IPS DF 6.9 (cell line): ENCODE measurements at places on chromosomes 7 and 10.

- no peaks in the 10 kb centered on the region for H3K36me3 ChIP-seq
- no peak overlapping the region for H3K27ac ChIP-seq
- no peaks in the 10 kb centered on the region for H3K27me3 ChIP-seq
- H3K4me1 ChIP-seq: 0 out of 2 replicates have a peak, but pooled peaks cover 2% of the 10 kb centered on the region
Measured at GRCh38 chr7:138665249-138665648, 35.9 kb downstream of the SVOPL start.

DNA sequence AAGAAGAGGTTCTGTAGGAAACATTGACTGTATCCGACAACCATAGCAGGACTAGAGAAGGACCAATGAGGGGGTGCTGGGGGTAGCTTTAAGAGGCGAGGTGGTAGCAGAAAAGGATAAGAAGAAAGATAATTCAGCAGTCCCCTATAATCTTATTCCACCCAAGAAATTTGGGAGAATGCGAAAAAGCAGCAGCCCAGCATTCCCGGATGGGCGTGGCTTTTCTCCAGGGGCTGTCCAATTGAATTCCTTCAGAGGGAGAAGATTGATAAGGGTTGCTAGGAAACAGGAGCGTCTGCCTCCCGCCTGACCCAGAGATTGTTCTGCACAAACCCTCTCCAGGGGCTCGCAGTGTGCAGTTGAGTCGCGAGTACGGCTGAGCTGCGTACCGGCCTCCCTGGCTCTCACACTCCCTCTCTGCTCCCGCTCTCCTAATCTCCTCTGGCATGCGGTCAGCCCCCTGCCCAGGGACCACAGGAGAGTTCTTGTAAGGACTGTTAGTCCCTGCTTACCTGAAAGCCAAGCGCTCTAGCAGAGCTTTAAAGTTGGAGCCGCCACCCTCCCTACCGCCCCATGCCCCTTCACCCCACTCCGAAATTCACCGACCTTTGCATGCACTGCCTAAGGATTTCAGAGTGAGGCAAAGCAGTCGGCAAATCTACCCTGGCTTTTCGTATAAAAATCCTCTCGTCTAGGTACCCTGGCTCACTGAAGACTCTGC is at the start of gene GRM3:
TSS of gene GRM3 (plus strand) at position 349 of the 721 bp plus-strand sequence. CDS start 121,237 bp downstream, outside the sequence.
- H3K36me3 ChIP-seq: no peaks in the 10 kb centered on the region
- no peak within 1 kb of the TSS for H3K27ac ChIP-seq
- peaks cover 4% of the 10 kb centered on the region; the same call in 1 of the 2 replicates for H3K27me3 ChIP-seq
- peak within 1 kb of the TSS; percentile 46; the same call in 1 of the 2 replicates for H3K4me3 ChIP-seq
- no peaks in the 10 kb centered on the region for H3K4me1 ChIP-seq

- no peaks in the 10 kb centered on the region for H3K36me3 ChIP-seq
- DNase-seq: no peak
- H3K4me3 ChIP-seq: no peak overlapping the region
- no peak overlapping the region for H3K27ac ChIP-seq
- H3K4me1 ChIP-seq: peaks cover 3% of the 10 kb centered on the region; the same call in 1 of the 2 replicates
- H3K27me3 ChIP-seq: peaks cover 14% of the 10 kb centered on the region; the same call in 1 of the 2 replicates
Measured at GRCh38 chr10:49241385-49241784, 53.2 kb upstream of the TMEM273 start.

DNA sequence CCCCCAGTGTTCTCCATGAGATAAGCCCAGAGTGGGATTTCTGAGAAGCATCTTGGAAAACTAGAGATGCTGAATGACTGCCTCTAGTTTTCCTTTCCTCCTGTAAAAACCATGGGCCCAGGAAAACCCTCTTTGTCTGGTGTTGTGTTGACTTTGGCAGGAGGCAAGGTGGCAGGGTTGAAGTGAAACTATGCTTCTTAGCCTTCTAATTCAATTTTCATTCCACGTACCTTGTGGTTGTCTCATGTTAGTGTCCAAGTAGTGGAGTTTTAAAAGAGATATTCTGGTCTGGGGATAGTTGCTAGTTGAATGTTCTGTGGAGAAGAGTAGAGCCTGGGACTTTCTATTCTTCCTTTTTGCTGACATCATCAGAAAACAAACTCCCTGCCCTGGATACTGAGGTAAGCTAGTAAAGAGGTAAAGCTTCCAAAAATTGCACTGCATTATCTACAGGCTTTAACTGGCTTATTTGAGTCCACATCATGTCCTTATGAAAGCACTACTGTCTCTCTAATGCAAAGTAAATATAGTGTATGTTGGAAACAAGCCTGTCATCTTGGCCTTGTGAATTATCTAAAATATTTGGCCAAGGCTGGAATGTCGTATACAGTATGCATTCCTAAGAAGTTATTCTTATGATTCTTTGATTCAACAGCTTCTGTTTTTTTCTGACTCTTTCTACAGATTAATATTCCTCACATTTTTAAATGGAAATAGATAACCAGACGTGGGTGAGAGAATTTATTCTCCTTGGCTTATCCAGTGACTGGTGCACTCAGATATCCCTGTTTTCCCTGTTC is at the start of gene OR2F2:
TSS of gene OR2F2 (plus strand) at position 708 of the 800 bp plus-strand sequence. CDS start at position 708, 0 bp downstream.
- H3K27me3 ChIP-seq: no peaks in the 10 kb centered on the region
- DNase-seq: no peak
- no peaks in the 10 kb centered on the region for H3K36me3 ChIP-seq
- H3K4me1 ChIP-seq: no peaks in the 10 kb centered on the region

- H3K4me3 ChIP-seq: no peak overlapping the region
- H3K27me3 ChIP-seq: no peaks in the 10 kb centered on the region
- H3K36me3 ChIP-seq: no peaks in the 10 kb centered on the region
- no peak overlapping the region for H3K27ac ChIP-seq
- no peak for DNase-seq
- no peaks in the 10 kb centered on the region for H3K4me1 ChIP-seq
Measured at GRCh38 chr7:31065021-31065593, 13.0 kb downstream of the ADCYAP1R1 start.

- H3K4me1 ChIP-seq: no peaks in the 10 kb centered on the region
- DNase-seq: no peak
- H3K27me3 ChIP-seq: no peaks in the 10 kb centered on the region; the same call in 1 of the 2 replicates
- H3K27ac ChIP-seq: no peak overlapping the region
Measured at GRCh38 chr10:100470367-100470766, 7.6 kb downstream of the WNT8B start.

- no peak overlapping the region for H3K27ac ChIP-seq
- H3K36me3 ChIP-seq: no peaks in the 10 kb centered on the region
- no peak for DNase-seq
- no peaks in the 10 kb centered on the region for H3K27me3 ChIP-seq
- H3K4me3 ChIP-seq: no peak overlapping the region
- H3K4me1 ChIP-seq: no peaks in the 10 kb centered on the region
Measured at GRCh38 chr7:149607683-149608082, 110.1 kb upstream of the ZNF746 start.

DNA sequence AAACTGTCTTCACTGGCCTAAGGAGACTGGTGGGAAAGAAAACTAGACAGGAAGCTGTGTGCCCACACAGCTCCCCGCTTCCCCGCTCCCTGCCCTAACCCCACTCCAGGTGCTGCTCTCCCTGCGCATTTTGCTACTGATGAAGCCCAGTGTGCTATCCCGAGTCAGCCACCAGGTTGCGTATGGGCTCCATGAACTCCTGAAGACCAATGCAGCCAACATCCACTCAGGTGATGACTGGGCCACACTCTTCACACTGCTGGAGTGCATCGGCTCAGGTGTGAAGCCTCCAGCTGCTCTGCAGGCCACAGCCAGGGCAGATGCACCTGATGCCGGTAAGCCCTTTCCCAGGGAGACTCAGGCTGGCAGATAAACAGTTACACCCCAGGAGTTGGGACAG is 20.3 kb upstream of the NFKB2 start:
- no peak overlapping the region for H3K27ac ChIP-seq
- DNase-seq: no peak
- H3K4me1 ChIP-seq: no peaks in the 10 kb centered on the region

GRCh38 chr7:137086896-137087295 is 218.4 kb downstream of the CHRM2 start:
- H3K4me1 ChIP-seq: no peaks in the 10 kb centered on the region
- no peak for DNase-seq
- H3K27ac ChIP-seq: no peak overlapping the region
- H3K4me3 ChIP-seq: no peak overlapping the region
- H3K27me3 ChIP-seq: no peaks in the 10 kb centered on the region

DNA sequence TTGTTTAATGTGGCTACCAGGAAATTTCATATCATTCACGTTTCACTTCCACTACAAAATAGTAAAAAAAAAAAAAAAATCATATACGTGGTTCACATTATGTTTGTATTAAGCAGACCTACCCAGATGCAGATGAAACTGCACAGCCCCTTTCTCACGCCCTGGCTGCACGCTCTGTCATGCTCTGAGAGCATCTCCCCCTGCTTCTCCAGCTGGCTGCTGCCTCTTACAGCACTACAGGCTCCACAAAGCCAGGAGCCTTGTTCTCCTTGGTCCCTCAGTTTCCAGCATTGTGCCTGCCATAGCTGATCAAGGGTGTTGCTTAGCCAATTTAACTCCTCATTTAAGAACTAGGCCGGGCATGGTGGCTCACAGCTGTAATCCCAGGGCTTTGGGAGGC is 6.9 kb upstream of the GPNMB start:
- H3K4me3 ChIP-seq: no peak overlapping the region
- no peaks in the 10 kb centered on the region for H3K4me1 ChIP-seq
- no peaks in the 10 kb centered on the region for H3K27me3 ChIP-seq
- no peak for DNase-seq

GRCh38 chr10:71819985-71820384 is 31.1 kb downstream of the PSAP start:
- H3K36me3 ChIP-seq: peaks cover 56% of the 10 kb centered on the region
- no peak for DNase-seq
- no peaks in the 10 kb centered on the region for H3K27me3 ChIP-seq
- H3K4me1 ChIP-seq: peaks cover 2% of the 10 kb centered on the region; the same call in 1 of the 2 replicates
- H3K27ac ChIP-seq: no peak overlapping the region

- H3K27me3 ChIP-seq: no peaks in the 10 kb centered on the region
- DNase-seq: no peak
- H3K4me3 ChIP-seq: no peak overlapping the region
- no peaks in the 10 kb centered on the region for H3K36me3 ChIP-seq
Measured at GRCh38 chr7:157977306-157977705, 610.3 kb downstream of the PTPRN2 start.

DNA sequence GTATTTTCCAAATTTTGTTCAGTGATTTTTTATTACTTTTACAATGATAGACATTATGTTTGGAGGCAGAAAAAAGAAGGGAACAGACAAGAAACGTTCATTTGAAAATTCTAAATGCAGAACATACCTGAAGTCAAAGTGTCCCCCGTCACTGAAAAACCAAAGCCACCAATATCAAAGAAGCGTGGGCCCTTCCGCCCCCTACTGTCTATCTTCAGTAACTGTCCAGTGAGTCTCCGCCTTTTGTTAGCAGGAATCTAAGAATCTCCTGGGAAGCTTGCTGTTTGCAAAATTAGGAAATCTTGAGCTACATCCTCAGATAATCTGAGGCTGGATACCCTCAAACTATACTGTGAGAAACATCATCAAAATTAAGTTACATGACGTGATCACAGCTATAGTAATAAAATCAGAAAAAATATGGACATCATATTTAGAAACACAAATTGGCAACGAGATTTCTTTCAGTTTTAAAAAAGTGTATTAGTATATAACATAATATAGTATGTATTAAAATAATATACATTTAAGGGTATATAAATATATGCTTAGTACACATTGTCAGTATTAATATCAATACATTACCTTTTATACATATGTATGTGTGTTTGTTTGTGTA is 169.3 kb upstream of the AKR1E2 start:
- no peak overlapping the region for H3K4me3 ChIP-seq
- no peak overlapping the region for H3K27ac ChIP-seq
- H3K27me3 ChIP-seq: no peaks in the 10 kb centered on the region
- no peaks in the 10 kb centered on the region for H3K4me1 ChIP-seq
- no peaks in the 10 kb centered on the region for H3K36me3 ChIP-seq

DNA sequence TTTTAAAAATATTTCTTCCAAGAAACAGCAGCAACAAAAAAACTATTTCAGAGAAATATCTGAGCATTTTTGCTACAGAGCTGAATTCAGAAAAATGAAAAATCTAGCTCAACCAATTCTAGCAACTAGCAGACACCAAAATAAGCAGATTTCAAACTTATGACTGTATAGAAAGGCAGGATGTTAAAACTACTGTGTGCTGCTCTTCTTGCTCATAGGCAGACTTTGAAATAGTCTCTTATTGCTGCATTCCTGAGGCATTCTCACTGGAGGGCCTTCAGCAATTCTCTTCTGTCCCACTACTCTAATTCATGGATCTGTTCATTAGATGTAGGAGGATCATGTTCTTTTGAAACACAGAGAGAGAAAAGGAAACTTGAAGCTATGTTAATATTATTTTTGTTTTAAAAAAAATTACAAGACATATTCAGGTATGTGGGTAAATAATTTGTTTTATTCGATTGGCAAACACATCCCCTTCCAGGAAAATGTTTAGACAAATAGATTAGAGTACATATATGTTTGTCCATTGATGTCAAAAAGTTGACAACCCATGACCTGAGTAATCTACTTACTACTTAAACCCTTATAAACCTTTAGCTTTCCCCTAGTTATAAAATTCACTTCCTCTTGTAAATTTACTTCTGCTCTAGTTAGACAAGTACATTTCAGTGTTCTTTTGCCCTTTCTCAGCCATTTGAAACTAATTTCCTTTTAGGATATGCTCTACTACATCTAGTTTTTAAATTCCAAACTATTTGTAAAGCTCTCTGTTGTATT is 428.2 kb upstream of the POT1 start:
- H3K27me3 ChIP-seq: no peaks in the 10 kb centered on the region
- no peak overlapping the region for H3K4me3 ChIP-seq
- H3K27ac ChIP-seq: no peak overlapping the region
- no peaks in the 10 kb centered on the region for H3K36me3 ChIP-seq
- DNase-seq: no peak
- H3K4me1 ChIP-seq: no peaks in the 10 kb centered on the region

- no peak overlapping the region for H3K27ac ChIP-seq
- H3K4me3 ChIP-seq: no peak overlapping the region
- H3K36me3 ChIP-seq: peaks cover 14% of the 10 kb centered on the region
- no peaks in the 10 kb centered on the region for H3K4me1 ChIP-seq
Measured at GRCh38 chr7:158740013-158740656, 35.5 kb upstream of the NCAPG2 start.

DNA sequence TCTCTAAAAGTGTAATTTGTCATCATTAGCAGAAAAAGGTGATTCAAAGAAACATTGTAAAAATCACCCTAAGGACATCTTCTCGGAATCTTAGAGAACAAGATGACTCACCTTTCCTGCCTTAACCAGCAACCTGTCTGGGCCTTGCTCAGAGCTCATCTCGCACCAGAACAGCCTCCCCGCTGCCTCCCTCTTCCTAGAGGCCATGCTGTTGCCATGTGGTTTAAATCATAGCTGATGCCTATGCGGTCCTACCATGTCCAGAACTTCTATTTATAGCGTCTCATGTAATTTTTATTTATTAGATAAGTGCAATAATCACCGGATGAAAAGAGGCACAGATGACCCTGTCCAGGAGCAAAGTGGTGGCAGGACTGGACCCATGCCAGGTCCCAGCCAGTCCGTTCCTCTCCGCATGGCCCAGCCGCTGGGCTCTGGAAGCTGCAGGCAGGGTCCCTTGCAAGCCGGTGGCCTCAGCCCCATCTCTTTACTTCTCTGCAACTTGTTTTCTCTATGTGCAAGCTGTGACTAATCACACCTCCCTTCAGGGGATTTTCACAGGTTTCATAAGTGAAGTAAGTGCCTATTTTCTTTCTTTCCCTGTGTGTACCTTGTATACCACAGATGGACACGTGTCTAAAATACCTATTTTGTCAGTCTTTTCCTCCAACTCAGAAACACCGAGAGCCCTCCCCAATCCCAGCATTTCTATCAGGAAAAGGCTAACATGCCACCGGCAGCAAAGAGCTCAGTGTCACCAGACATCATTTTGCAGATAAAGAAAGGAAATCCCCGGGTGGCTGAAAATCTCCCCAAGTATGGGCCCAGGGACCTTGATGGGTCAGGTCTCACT is 27.1 kb downstream of the KLF6 start:
- H3K36me3 ChIP-seq: no peaks in the 10 kb centered on the region
- no peak overlapping the region for H3K4me3 ChIP-seq
- DNase-seq: no peak

- H3K36me3 ChIP-seq: no peaks in the 10 kb centered on the region
- no peak for DNase-seq
- H3K4me1 ChIP-seq: no peaks in the 10 kb centered on the region
- H3K27ac ChIP-seq: no peak overlapping the region
- H3K27me3 ChIP-seq: peaks cover 10% of the 10 kb centered on the region; the same call in 1 of the 2 replicates
Measured at GRCh38 chr7:88760136-88760515, 626 bp downstream of the ZNF804B start.
